ENCODE measurements at places on chromosomes 1 and 21.

DNA sequence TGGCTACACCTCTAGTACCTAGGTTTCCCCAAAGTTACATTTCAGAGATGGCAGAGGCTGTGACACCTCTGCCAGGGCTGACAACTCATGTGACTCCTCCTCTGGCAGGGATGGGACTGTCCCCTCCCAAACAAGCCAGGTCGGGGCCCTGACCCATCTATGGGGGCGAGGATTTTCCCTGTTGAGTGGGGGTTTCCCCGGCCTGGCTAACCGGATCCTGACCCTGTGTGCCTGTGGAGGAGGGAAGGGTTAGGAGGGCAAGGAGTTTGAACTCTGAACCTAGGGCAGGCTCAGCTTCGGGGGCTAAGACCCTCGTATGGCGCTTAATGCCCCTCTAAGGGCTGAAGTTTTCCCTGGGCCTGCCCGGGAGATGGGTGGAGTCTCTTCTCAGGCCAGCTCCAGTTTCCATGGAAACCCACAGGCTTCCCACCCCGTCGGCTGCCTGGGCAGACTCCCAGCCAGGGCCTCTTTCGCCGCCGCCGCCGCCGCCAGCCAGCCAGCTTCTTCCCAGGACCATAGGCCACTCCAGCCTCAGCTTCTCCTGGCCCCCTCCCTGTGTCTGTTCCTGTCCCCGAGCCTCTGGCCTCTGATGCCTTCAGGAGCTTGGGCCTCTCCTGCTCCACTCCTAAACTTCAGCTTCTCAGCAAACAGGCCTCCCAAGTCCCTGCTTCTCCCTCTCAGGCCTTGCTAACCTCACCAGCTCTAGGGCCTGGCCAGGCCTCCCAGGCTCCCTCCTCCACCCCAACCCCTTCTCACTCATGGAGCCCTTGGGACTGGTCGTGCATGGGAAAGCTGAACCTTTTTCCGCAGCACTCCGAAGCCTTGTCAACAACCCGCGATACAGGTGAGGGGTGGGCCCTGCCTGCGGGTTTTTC is at the start of gene BTBD19:
BTBD19 (plus strand) TSS at position 461 of the 875 bp plus-strand sequence; CDS start at position 759, 298 bp downstream.
- DNase-seq, result no peak

- DNase-seq, result no peak
These were observed 112.9 kb downstream of the LRRC40 start for GRCh38 chr1:70092526-70092925.

- peak; percentile 48 for DNase-seq
These were observed 555.4 kb upstream of the NEGR1 start for GRCh38 chr1:72837781-72838180.

DNA sequence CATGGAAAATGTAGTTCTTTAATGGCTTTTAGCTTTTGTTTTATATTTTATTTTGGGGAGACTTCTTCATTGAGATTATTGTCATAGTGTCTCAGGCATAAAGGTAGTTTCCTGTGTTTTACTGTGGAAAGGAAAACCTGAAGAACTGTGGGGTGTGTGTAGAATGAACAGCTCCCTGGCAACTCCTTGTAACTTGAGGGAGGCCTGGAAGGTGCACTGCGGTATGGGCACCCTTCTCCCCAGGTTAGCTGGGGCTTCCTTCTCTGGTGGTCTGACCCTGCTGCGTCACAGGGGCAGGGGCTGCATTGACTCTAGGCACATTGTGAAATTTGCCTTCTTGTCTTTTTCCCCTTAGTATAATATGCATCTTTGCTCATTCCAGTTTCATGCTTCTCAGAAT is 1.7 kb downstream of the ATP1B1 start:
- DNase-seq, result no peak

- no peak for DNase-seq
These were observed 7.6 kb downstream of the EPHX4 start for GRCh38 chr1:92037400-92037799.

GRCh38 chr1:46098027-46098712 is 34.3 kb downstream of the PIK3R3 start:
- no peak for DNase-seq

DNA sequence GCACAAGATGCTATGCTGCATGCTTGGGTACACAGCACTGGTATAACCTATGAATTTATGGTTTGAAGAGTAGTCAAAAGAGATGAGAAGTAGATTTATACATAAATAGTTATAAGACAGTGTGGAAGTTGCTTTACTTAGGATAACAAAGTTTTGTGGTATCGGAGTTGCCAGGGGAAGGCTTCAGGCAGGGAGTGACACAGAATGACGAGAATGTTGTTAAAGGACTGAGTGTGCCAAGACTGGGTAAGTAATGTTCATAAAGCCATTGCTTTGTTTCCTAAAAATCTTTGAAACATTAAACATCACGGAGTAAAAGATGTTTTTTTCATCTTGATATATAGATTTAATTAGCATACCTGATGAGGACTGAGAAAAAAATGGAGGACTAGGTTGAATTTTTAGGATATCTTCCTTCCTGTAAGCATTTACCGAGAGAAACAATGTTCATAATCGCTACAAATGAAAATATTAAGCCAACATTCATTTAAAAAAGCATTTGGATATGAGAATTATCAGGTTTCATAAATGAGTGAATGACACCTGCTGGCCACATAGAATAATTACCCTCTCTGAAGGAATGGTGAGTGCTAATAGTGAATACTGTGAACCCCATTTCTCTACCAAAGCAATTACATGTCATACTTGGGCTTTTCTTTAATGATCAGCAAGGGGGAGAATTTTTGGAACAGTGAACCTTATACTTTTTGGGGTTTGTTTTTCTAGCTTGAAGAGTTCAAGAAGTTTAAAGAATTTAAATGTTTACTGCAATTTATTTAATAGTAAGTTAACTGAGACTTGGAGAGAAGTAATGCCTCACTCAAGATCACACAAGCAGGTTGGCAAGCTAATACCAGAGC is 28.4 kb downstream of the EXTL2 start:
- peak; percentile 14 for DNase-seq

- no peak for DNase-seq
These were observed 27.8 kb downstream of the COL18A1 start for GRCh38 chr21:45432575-45433255.

DNA sequence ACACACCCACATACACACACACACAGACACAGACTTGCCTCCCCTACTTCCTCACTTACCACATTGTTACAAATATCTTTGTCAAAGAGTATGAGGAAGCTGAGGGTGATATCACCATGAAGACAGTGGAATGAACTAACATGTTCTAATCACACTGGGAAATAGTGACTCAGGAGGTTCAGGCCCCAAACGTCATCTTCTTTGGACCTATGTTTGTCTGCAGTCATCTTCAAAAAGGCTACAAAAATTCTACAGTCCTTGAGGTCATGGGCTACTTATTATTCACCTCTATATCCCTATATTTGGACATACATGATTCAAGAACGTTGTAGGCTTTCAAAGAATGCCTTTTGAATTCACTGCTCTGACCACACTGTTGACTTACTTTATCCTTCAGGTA is 2.1 kb upstream of the LCE2C start:
- DNase-seq, result no peak

- DNase-seq, result no peak
These were observed 46.4 kb upstream of the RGS21 start for GRCh38 chr1:192270398-192270797.

GRCh38 chr1:200474633-200475032 is 64.8 kb upstream of the ZNF281 start:
- DNase-seq, result no peak

GRCh38 chr1:67214420-67215174 is 48.3 kb downstream of the IL23R start:
- no peak for DNase-seq

DNA sequence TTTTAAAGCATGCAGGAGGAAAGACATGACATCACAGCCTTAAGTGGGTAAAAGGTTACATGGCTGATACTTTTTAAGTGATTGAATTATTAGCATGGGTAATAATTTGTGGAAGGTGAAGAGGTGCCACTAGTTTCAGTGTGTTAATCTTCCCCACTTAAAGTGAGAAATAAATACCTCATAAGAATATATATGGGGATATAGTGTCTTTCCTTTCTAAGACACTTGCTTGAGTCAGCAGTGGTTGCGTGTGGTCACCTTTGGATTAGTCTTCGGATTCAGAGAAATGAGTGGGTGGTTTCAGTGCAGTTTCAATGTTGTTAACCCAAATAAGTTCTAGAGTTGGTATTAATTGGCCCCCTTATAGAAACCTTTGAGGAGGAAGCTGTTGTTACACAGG is 94.1 kb downstream of the ADGRL2 start:
- no peak for DNase-seq

GRCh38 chr1:190226006-190226405 is 251.7 kb downstream of the BRINP3 start:
- DNase-seq, result peak; percentile 11

- DNase-seq, result no peak
These were observed 102.2 kb downstream of the BARHL2 start for GRCh38 chr1:90614872-90615271.

DNA sequence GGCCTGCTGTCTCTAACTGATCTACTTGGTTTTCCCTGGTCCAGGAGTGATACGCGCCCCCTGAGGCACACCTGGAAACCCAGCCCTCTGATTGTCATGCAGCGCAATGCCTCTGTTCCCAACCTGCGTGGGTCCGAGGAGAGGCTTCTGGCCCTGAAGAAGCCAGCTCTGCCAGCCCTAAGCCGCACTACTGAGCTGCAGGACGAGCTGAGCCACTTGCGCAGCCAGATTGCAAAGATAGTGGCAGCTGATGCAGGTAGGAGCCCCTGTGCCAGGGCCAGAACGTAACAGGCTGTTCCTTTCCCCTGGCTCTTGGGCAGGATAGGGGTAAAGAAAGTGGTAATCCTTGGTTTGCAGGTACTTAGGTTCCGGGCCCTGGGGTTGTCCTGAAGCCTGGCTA is 6.8 kb downstream of the MTFR1L start:
- DNase-seq, result no peak

DNA sequence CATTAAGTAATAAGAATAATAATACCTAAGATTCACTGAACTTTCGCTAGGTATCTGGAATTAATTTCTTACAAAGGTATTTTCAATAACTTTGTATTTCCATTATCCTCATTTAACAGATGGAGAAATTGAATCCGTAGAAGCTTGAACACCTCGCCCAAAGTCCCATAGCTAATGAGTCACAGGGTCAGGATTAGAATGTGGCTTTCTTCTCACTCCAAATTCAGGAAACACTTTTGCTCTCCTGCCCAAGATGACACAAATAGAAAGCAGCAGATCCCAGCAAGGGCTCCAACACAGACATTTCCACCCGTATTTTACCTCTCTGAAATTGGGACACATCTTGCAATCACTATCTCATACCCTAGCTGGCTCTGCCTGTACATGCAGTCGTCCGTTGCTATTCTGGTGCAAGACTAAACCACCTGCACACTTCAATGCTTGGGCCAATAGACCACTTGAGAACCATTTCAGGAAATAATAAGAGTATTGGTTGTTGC is 125.9 kb upstream of the GREM2 start:
- no peak for DNase-seq

DNA sequence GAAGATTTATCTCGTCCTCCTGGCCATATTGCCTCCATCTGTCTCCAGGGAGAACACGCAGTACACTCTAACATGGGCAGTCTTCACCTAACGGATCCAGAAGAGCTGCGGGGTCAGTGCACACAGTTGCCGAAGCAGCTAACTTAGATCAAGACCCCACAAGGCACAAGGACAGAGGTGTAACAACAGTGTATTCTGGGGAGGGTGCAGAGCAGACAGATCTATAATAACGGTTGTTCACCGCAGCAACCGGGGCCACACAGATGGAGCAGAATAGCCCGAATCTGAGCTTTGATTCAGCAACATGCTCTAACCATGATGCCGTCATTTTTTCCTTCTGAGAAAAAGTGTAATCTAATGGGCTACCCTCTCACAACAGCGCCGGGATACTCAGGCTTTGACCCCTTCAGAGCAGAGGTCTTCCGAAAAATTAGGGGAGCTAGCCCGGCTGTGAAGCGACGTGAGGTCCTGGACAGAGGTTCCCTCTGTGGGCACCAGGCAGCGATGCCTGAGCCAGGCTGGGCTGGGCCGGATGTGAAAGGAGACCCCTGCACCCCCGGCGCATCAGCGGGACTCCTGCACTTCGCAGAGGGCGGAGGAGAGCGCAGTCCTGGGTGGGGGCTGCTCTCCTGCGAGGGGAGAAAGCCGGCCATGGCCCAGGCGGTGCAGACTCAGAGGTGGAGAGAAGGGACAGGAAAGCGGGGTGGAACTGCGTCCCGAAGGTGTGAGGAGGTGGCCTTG is 57.5 kb downstream of the BCL9 start:
- DNase-seq, result peak; percentile 76

- DNase-seq, result peak; percentile 66
These were observed 44.7 kb upstream of the CASZ1 start for GRCh38 chr1:10841118-10841517.

- DNase-seq, result no peak
These were observed 2.0 kb downstream of the RPL11 start for GRCh38 chr1:23693599-23693998.

- no peak for DNase-seq
These were observed 59.5 kb downstream of the CDK18 start for GRCh38 chr1:205563927-205564441.

DNA sequence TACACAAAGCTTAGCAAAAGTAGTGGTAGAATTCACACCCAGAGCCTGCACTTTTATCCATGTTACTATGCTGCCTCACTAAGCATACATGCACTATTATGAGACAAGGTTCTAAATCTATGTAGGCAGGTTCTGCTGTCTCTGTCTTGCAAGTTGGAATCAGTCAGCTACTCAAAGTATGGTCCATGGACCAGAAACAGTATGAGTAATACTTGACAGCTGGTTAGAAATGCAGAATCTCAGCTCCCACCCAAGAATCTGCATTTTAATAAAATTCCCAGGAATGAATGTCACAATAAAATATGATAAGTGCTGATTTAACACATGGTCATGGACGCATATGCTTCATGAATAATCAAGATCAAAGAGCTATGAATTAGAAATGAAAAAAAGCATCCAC is 50.5 kb downstream of the DSCAM start:
- DNase-seq, result no peak

- DNase-seq, result no peak
These were observed 41.0 kb downstream of the NRIP1 start for GRCh38 chr21:15023776-15024175.

- no peak for DNase-seq
These were observed 232.5 kb downstream of the NCAM2 start for GRCh38 chr21:21230672-21231071.

DNA sequence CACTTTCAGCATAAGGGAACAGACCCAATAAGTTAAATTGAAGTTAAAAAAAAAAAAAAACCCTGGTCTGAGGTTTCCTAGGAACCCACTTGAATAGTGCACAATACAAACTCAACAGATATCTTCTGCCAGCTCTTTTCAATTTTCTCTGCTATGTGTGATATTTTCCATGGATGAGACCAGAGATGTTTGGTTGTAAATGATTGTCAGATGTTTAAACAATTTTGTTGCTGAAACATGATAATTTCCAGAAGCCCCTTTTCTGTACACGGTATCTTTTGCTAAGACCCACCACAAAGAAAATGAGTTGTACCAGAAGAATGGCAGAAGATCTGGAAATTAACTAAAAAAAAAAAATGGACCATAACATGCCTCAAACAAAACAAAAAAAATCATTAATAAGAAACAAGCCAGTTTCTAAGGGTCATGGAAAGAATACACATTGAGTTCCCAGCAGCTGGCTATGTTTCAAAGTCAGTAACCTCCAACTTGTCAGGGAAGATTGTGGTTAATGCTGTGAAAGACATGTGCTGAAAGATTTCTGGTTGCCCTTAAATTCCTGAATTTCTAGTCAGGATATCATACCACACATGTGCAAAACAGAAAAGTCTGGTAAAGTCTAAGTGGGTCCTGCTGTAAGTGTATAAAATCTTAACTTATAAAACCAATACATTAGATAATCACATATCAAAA is 35.6 kb upstream of the MGST3 start:
- DNase-seq, result no peak

Measured in NCI-H146 (cell line).